ENCODE measurements at places on chromosomes 16 and 17. TPM values are rescaled to one million over a fixed set of nuclear protein-coding genes. Genes with fewer than 3 reads are reported as not detected.

Gene IL21R
- total RNA-seq = 0.34 TPM

Gene RPL23
- 817 TPM for total RNA-seq

Gene UNC13D
- not detected for total RNA-seq

Gene EMC6
- 21.5 TPM for total RNA-seq

Gene TRPV3
- total RNA-seq = not detected

Gene NEUROD2
- total RNA-seq = not detected

Gene MRTFB
- 7.0 TPM for total RNA-seq

Gene TPSG1
- not detected for total RNA-seq

- no peak for DNase-seq
These were observed 71.5 kb downstream of the SCNN1B start for GRCh38 chr16:23373436-23374219.

- DNase-seq = no peak
These were observed 430 bp downstream of the BCAS3 start for GRCh38 chr17:60678118-60678444.
